SHP77 treated with DMSO at 0.1 percent for 48 hours (cell line): ENCODE measurements at places on chromosomes 2 and 18.

DNA sequence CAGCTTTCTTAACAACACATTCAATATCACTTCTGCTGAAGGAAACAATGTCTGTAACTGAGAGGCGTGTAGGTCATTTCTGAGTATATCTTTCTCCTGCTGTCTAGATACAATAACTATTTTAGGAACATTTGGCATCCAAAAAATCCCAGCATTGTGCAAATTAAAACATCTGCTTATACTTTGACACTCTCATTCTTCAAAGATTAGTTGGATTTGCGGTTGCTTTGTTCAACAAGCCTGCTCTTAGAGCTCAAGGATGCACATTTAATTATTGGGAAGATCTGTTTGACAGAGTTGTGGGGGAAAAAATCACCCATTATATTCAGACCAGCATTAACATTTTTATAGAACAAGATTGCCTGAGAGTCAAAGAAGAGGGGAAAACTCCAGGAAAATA lies 449.5 kb upstream of the HNRNPA3 start:
- no peak for DNase-seq

DNA sequence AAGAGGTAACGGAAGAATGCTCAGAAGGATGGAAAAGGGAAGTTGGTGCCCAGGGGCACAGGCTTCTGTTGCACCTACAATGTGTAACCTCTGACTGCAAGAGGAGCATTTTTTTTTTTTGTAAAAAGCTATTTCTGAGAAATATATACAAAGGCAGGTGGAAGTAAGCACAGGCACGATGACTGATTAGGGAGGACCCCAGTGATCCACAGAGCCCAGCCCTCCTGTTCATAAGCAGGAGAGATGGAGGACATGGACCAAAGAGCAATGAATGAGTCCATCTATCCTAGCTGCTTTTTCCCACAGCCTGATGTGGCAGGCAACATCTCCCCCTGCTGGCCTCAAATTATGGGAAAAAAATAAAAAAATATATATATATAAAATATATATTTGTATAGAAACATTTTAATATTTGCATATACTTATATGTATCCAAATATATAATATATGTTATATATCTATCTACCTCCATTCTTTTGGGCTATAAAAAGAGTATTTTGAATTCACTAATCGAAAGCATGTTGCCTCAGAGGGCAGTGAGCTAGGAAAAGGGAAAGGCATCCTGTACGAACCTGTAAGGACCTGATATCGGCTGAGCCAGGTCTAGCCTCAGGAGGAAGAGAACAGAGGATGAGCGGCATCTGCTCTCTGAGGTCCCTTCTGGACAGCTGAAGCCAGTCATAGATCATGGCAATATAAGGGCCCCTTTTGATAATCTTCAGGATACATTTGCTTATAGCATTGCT lies 166.0 kb upstream of the STK17B start:
- DNase-seq: no peak

- DNase-seq: no peak
These were observed 108.6 kb upstream of the TEKT4 start for GRCh38 chr2:94762600-94762999.

DNA sequence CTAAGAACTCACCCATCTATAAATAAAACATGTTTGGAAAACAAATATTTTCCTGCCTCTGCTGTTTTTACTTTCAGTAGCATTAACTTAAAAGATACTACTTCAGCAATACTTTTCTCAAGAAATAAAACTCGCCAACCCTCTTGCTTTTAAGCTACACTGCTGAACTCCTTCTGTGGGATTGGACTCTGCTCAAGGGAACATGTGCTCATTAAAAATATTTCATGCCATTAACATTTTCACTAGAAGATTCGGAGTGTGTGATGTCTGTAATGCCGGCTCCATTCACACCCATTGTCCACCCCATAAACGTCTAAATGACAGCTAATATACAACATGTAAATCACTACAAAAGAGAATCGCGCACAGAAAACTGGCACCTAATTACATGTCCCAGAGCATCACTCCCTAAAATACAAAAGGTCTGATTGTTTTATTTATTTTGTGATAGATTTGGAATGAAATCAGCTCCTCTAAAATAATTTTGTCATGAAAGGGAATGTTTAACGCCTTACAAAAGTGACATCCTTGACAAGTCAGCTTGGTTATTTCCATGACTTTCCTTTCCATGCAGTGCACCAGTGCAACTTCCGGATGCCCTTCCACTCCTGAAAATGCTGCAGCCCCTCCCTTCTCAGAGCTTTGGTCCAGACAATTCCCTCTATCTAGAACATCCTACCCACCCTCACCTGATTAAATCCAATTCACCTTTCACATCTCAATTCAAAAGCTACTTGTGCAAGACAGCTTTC lies 73.1 kb downstream of the ANKRD44 start:
- DNase-seq: no peak

GRCh38 chr2:63287956-63288355 lies 237.3 kb downstream of the OTX1 start:
- no peak for DNase-seq

- DNase-seq: no peak
These were observed 429.4 kb upstream of the TRIB2 start for GRCh38 chr2:12287220-12287751.

- no peak for DNase-seq
These were observed 670 bp downstream of the GKN1 start for GRCh38 chr2:68974946-68975665.

DNA sequence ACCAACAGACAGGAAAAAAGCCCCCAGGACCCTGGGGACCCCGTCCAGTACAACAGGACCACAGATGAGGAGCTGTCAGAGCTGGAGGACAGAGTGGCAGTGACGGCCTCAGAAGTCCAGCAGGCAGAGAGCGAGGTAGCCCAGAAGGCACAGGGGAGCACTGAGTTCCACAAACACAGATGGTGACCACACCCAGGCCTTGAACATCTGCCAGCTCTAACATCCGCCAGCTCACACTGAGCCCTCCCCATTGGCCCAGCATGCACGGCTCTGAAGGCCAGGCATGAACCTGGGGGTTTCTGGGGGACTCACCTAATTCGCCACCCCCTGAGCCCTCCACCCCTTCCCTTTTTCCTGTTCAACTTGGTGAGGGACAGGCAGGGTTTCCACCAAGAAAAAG lies 25.6 kb upstream of the PRLH start:
- peak; percentile 46 for DNase-seq

DNA sequence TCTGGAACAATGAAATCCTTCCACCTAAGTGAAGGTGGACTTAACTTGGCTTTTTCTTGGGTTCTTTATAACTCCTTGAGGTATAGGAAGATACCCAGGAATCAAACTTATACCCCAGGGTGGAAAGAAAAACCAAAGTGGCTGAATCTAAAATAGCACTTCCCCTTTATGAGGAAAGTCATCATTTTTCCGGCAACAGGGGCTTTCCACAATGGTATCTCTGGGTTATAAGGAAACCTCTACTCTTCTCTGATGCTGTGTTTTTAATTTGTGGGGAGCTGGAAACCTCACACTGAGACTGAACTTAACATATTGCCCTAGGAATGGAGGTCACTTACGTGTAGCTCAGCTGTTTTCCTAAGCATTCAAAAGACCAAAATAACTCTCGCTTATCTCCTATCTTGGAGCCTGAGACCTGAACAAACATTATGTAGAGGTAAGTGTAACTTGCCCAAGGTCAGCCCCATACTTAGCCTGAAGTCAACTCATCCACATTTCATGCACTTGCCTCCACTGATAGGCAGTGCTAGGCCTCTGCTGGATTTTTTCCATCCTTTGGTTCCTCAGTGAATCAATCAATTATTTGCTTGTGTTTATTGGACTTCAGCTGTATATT lies 117.9 kb downstream of the SETBP1 start:
- no peak for DNase-seq

- DNase-seq: no peak
These were observed 190.4 kb upstream of the ID2 start for GRCh38 chr2:8491296-8492027.

DNA sequence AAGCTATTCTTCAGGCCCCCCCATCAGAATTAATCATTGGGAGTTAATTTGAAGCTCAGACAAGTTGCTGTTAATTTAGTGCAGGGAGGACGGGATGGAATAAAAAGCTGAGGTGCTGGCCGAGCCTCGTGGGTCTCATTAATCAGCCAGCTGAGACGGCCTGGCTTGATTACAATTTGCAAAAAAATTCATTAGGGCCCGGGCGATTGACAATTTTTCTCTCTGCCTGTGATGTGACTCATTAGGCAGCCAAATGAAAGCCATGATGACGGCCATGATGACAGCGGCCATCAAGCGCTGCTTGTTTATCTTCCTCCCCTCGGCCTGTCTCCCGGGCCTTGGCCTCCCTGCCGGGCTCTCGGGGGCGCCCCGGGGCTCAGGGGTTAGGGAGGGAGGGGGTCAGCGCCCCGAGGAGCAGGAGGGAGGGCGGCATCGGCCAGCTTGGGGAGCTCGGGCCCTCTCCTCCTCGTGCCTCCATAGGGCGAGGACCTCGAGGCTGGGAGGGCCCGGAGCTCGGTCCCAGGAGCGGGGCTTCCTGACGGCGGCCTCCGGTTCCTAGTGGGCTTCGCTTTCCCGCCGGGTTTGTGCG lies 5.2 kb downstream of the GBX2 start:
- DNase-seq: no peak

- no peak for DNase-seq
These were observed 6.9 kb downstream of the CENPA start for GRCh38 chr2:26792720-26793119.

DNA sequence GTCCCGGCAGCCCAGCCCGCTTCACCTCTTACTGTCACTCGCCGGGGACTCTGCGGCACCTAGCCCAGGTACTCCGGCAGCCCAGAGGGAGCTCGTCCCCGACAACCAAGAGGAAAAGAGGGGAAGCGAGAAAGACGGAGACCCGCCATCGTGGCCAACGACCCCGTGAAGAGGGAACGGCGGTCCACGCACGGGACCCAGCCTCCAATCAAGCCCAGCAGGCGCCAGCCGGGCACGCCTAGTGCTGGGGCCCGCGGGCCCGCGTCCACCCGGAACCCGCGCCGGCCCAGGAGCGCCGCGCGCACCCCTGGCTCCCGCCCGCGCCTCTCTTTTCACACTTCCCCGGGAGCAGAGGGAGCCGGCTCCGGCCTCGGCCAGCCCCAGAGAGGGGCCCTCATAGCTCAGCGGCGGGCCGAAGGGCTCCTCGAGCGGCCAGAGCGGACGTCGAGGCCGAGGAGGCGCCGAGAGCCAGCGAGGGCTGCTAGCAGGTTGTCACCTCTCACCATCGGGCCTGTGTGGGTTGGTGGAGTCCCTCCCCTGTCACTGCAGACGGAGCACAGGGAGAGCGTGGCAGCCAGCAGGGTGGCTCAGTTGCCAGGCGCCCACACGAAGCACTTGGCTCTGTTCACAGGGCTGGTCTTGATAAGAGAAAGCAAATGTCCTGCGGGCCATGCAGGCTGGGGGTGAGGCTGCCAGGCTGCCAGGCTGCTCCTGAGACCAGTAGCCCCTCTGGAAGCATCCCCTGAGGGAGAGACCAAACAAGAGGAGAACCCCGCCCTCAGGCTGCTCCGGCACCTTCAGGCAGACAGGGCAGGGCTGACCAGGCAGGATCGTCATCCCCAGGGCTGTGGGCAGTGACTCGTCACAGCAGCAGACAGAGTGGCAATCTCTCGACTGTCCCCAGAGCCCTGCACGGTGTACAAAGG lies 36.9 kb upstream of the KLF11 start:
- DNase-seq: no peak

GRCh38 chr18:46096651-46097300 lies 1.3 kb downstream of the ATP5F1A start:
- no peak for DNase-seq

GRCh38 chr2:143473820-143474219 lies 344.6 kb downstream of the ARHGAP15 start:
- no peak for DNase-seq

DNA sequence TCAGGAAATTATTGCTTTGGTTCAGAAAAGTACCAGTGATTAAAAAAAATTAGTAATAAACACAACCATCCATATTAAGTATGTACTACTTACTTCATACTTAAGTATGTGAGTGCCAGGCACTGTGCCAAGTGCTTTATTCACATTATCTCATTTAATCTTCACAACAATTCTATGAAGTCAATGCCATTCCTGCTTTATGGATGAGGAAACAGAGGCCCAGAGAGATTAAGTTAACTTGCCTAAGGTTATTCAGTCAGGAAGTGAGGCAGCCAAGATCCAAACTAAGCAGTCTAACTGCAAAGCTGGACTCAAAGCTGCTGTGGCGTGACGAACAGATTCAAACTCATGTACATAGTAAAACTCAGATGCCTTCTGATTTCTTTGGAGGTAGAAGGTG lies 22.3 kb downstream of the DTNB start:
- no peak for DNase-seq

- peak; percentile 3 for DNase-seq
These were observed 181.7 kb upstream of the TPO start for GRCh38 chr2:1231466-1232063.
